Activated CD8-positive, alpha-beta memory T cell treated with anti-CD3 and anti-CD28 coated beads for 4 hours (primary cell): ENCODE measurements at places on chromosomes 2 and 18.

- no peak for DNase-seq
Observed at GRCh38 chr18:32760391-32760790, 12.4 kb downstream of the KLHL14 start.

- DNase-seq, result no peak
Observed at GRCh38 chr2:29013057-29013780, 32.1 kb downstream of the TOGARAM2 start.

- no peak for DNase-seq
Observed at GRCh38 chr18:35933982-35934381, 38.5 kb upstream of the RMP24 start.

DNA sequence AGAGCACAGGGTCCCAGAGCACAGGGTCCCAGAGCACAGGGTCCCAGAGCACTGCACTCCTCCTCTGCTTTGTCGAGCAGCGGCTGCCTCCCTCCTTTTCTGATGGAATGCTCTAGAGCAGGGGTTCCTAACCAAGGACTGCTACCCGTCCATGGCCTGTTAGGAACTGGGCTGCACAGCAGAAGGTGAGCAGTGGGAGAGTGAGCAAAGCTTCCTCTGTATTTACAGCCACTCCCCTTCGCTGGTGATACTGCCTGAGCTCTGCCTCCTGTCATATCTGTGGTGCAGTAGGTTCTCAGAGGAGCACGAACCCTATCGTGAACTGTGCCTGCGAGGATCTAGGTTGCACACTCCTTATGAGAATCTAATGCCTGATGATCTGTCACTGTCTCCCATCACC, 33.1 kb upstream of the ADNP2 start:
- DNase-seq, result no peak

- DNase-seq, result no peak
Observed at GRCh38 chr2:219457784-219458369, 23.2 kb downstream of the SPEG start.
